ENCODE measurements at places on chromosomes 6 and 20.

DNA sequence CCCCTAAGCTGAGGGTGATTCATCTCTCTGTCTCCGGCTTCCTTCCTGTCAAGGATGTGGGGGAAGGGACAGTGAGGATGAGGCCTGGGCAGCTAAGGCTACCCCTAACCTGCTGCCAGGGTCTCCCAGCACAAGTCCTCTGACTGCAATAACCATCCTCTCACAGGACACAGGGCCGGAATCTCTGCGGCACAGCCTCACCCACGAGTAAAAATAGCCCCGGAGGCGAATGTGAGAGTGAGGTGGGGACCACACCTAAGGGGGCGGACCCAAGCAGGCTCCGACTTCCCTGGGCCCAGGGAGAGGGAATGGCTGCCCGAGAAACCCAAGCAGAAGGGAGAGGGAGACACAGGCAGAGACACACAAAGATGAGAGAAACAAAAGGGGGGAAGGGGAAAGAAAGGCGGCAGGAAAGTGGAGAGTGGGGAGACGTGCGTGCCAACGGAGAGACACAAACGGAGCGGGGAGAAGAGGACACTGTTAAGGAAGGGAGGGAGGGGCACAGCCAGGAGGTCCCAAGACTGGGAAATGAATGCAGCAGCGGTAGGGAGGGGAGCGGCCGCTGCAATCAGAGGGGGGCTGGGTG is 1.4 kb downstream of the CLIC1 start:
- DNase-seq = no peak

DNA sequence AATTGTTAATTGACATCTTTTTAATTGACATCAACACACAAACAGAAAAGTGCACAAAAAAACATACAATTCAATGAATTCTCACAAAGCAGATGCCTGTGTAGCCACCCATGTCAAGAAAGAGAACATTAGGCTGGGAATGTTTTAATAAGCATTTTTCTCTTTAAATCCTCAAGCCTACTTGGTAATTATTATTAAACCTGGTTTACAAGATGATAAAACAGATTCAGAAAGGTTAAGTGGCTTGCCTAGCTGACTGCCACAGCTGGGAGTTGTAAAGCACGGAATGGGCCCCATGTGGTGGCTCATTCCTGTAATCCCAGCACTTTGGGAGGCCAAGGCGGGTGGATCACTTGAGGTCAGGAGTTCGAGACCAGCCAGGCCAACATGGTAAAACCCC is 90.0 kb upstream of the AKAP12 start:
- DNase-seq = no peak

- no peak for DNase-seq
Measured at GRCh38 chr6:121540210-121540609, 104.8 kb downstream of the GJA1 start.

DNA sequence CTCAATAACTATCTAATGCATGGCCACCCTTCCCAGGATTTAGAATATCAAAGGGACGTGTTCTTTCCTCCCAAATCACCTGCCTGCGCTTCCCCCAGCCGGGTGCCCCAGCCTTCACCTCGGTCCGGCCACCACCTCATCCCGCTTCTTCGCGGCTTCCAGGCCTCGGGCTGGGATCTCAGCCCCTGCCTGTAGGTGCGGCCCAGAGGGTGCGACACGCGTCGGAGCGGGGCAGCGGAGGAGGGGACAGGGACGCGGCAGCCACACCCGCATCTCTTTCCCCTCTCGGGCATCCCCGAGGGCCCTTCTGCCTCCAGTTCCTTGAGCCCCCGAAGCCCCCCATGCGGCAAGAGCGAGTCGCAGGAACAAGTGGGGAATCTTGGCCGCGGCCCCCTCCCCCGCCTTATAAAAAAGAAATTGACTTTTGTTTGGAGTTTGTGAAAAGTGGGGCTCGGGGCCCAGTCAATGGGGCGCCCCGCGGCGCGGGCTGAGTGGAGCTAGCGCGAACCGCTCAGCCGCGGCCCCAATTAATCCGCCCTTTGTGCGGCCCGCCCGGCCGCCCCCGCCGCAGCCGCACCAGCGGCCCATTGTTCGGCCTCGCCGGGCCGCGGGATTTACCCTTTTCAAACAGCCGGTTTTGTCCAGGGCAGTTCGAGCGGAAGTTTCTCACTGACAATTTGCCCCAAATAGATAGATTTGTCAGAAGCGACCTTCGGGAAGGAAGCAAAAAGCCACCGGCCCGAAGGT is 8.4 kb upstream of the NR2E1 start:
- no peak for DNase-seq

GRCh38 chr20:32966881-32967781 is 37.1 kb downstream of the SUN5 start:
- no peak for DNase-seq

- no peak for DNase-seq
Measured at GRCh38 chr6:81894306-81894705, 141.8 kb upstream of the TENT5A start.

GRCh38 chr20:48052475-48052835 is 267.2 kb upstream of the SULF2 start:
- DNase-seq = no peak

DNA sequence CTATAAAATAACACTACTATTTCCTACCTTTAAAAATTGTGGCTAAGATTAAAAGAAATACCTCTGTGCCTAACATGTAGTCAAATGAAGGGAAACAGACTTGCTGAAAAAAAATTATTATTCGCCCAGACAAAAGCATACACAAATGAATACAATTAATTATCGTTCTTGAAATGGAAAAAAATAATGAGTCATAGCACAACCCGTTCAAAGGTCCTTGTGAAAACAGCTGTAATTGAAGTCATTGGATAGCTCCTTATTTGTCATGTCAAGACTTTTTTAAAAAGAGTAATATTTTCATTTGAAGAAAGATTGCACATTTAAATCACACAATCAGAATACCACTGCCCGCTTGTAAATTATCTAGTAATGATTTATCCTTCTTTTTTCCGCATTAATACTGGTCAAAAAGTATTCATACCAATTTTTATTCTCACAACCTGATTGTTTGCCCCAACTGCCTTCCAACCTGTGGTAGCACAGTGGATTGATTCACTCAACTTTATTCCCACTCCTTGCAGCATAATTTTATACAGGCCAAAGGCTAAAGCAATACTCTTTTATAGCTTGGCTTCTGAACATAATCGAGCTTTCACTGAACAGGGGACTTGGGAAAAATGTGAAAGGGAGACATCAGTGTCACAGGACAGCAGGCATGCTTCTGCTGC is 655.2 kb upstream of the MAP3K7 start:
- no peak for DNase-seq

GRCh38 chr6:41523915-41524633 is 22.1 kb upstream of the FOXP4 start:
- DNase-seq = no peak

DNA sequence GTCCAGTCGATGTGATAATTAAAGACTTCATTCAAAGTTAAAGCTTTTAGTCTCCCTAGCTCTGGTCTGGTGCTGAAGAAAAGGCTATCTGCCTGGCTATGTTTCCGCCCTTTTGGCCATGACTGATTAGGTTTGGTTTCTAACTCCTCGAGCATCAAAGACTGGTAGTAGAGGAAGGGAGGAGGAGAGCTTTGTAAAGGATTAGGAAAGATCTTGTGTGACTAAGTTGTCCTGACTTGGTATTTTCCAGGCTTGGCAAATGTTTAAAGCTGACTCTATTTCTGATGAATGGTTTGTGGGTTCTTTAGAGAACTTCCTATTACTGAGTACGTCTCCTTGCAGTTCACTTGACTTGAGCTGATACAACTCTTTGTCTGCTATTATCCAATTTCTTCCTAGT is 312.9 kb downstream of the GJA1 start:
- DNase-seq = no peak

DNA sequence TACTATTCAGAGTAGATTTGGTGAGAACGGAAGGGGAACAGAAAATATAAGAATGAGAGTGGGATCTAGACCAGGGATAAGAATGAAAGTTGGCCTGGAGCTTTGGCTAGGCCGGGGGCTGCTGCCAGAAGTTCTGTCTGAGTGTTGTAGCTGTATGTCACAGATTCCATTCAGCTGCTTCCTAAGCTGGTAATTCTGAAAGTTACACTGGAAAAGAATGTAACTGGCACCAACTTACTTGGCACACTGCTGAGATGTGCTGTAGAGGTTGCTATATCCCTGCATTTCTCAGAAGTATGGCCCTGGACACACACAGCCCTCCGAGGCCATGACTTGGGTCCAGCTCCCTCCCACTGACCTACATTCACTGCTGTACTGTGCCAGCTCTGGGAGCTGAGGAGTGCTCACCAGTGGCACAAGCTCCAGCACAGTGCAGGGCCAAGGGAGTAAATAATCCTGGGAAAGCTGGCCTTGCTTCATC is 25.8 kb upstream of the TMEM217 start:
- peak; percentile 88 for DNase-seq

- peak; percentile 40 for DNase-seq
Measured at GRCh38 chr6:11211254-11211653, 21.2 kb downstream of the NEDD9 start.

DNA sequence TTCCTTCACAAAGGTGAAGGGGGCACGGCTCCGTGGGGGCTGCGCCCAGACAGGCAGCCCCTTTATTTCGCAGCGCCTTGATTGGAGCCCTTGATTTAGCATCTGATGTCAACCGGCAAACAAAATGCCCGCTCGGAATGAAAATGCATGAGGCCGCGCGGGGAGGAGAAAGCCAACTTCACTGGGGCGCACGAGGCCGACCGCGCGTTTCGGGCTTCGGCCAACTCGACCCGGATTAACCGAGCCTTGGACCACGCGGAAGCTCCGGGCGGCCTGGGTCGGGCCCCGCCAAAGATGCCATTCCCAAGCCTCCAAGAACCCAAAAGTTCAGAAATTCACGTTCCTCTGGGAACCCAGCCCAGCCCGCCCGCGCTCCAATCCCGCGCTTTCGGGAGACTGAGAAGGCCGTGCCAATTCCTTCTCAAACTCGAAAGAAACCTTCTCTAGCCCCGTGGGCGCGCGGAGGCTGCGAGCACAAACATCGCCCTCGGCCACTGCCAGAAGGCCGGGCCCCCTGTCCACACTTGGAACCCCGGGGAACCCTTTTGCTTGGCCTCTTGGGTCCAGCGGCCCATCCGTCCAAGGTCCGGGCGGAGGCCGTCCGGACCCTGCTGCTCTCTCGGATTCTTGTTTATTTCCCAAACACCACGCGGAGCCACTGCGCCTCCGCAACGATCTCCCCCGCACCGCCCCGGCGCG is 879 bp upstream of the INSM1 start:
- no peak for DNase-seq

DNA sequence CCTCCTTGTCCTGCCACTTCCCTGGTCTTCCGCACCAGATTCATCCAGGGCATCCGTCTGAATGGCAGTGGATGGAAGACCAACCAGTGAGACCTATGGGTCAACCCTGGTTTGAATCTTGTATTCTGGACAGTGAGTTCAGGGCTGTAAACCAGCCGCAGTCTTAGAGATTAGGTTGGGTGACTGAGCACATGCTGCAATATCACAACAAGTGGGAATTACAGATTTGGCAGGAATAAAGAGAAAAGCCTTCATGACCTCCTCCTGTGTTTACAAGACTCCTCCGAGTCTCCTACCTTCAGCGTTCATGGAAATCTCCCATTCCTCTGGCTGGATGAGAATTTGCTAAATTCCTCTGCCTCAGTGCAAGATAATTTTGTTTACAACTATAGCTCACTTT is 9.9 kb downstream of the ECI2 start:
- no peak for DNase-seq

DNA sequence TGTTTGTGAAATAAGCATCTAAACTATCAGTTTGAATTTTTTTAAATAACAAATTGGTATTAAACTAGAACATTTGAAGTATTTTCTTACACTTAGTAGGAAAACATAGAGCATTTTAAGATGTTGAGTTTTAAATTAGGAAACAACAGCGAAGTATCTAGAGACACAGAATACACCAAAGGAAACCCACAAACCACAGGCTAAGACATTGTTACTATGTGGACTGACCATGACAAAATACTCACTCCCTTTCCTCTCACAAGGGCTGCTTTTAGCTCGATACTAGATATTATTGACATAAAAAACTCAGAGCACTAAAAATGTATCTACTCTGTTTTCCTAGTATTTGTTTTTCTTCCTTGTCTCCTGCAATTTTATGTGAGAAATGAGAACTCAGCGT is 266.0 kb upstream of the CITED2 start:
- no peak for DNase-seq

Measured in left hindlimb (tissue), 1 donor.